MV-4-11 (cell line): ENCODE measurements at places on chromosomes 7 and 10.

DNA sequence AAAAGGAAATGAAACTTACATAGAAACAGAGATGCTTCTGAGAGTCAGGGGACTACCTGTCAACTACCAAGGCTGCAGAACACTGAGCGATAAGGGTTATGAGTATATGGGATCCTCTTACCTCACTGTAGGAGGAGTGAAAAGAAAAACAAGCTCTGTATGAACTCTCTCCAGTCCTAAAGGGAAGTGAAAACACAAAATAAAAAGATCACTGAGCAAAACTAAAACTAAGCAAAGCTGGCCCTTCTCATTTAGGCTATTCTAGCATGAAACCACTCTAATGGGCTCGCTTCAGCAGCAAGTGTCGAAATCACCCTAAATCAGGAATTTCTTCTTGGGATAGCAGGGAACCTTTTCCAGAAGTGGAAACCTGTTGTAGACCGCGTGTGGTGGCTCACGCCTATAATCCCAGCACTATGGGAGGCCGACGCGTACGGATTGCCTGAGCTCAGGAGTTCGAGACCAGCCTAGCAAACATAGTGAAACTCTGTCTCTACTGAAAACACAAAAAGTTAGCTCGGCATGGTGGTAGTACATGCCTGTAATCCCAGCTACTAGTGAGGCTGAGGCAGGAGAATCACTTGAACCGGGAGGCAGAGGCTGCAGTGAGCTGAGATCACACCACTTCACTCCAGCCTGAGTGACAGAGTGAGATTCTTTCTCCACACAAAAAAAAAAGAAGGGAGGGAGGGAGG is 27.0 kb downstream of the DCLRE1C start:
- peak; percentile 75 for DNase-seq

DNA sequence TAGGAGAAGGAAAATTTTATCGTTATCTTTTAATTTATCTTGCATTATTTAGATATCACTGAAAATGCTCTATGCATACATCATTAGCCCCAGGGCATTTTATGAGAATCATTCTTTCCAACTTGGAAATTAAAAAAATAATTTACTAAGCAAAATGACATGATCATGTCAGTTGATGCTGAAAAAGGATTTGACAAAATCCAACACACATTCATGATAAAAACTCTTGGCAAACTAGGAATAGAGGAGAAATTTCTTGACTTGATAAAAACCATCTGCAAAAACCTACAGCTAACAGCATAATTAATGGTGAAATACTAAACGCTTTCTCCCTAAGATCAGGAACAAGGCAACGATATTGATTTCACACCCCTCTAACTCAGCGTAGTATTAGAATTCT is 40.2 kb upstream of the RSU1 start:
- DNase-seq: no peak

- no peak for DNase-seq
Observed at GRCh38 chr7:28885771-28886170, 72.4 kb downstream of the TRIL start.

GRCh38 chr10:76138286-76138685 is 706.9 kb downstream of the LRMDA start:
- no peak for DNase-seq

GRCh38 chr10:289581-289980 is 154.3 kb downstream of the ZMYND11 start:
- no peak for DNase-seq

GRCh38 chr7:7352845-7353244 is 170.5 kb downstream of the C1GALT1 start:
- no peak for DNase-seq

DNA sequence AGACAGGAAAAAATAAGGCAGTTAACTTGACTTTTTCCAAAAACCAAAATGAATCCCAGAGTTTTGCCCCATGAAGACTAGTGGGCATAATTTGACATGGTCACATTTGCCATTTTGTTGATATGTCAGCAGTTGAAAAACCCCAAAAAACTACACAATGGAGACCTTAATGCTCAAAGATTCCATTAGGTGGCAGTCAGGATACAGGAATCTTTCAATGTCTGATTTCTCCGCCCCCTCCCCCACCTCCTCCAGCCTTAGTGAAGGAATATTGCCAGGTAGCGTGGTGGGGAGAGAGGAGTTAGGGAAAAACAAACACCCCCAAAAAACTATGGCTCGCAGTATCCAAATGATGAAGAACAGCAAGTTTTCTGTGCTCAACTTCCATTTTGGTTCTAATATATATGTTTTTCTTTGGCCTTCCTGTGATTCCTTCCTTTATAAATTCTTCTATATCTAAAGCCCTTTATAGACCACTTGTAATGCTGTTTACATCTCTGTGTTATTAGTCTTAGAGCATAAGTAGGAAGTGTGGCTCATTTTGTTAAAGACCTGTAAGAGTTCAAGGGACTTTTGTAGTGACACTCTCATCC is 6.7 kb upstream of the SMNDC1 start:
- peak; percentile 36 for DNase-seq

GRCh38 chr10:100470367-100470766 is 7.6 kb downstream of the WNT8B start:
- DNase-seq: no peak

DNA sequence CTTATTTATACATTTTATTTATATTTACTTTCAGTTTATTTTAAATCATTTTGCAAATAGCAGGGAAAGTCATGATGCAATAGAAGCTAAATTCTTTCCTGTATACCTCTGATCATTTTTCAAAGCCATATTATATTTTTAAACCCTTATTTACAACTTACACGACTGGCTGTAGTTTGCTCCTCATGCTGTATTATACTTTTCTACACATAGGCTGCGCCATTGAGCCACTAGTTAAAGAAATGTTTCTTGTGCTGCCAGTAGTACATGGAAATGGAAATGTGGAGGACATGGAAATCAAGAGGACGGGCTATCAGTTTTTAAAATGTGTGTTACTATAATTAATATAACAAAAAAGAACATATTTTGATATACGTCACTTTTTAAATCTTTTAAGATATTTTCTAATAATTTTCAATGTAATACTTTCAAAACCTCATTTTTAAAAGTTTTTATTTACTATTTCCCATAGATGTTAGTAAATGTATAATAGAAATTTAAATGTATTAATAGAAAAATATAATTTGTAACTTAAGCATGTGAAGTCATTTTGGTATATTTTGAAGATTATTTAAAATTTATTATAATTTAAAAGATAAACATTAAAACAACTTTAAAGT is 118.5 kb downstream of the VTI1A start:
- peak; percentile 57 for DNase-seq

DNA sequence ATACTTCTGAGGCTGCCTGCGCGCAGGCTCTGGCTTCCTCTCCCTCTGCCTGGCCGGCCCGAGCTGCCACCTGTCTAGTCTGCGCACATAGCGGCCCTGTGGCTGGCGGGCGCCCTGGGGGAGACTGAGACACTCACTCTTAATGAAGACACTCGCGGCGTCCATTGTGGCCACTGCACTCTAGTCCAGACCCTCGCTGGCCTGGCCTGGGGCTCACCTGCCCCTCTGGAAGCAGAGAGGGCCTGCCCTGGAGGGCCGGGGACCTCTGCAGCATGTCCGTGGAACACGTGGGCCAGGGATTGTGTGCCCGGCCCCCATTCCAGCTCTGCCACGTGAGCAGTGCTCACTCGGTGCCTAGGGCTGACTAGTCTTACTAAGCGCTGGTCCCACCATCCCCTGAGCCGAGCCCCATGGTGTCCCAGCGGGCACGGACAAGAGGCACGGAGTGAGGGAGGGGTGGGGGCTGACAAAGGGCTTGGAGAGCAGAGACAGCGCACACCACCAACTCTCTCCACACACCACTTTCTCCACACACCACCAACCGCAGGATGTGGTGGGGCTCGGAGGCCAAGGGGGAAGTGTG is 149.3 kb downstream of the ELFN1 start:
- DNase-seq: peak; percentile 81

DNA sequence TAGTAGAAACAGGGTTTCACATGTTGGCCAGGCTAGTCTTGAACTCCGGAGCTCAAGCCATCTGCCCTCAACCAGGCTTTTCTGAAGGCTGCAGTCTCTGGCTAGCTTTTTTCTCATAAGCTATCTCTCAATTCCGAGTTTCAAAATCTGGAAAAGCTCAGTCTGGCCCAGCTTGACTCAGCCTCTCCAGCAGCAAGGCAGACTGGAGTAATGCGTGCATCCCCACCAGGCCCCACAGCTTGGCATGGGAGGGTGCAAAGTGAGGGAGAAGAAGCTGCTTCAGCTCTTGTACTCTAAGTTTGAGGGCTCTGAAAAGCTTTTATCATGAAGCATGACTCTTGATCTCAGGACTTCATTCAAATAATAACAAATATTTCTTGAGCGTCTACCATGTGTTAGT is 4.8 kb downstream of the DHTKD1 start:
- DNase-seq: no peak

- DNase-seq: no peak
Observed at GRCh38 chr10:84341538-84341856, 13.1 kb downstream of the CCSER2 start.

- peak; percentile 57 for DNase-seq
Observed at GRCh38 chr7:18290223-18290622, 205.3 kb upstream of the HDAC9 start.

- DNase-seq: no peak
Observed at GRCh38 chr10:93178226-93178625, 104.5 kb downstream of the CYP26A1 start.

DNA sequence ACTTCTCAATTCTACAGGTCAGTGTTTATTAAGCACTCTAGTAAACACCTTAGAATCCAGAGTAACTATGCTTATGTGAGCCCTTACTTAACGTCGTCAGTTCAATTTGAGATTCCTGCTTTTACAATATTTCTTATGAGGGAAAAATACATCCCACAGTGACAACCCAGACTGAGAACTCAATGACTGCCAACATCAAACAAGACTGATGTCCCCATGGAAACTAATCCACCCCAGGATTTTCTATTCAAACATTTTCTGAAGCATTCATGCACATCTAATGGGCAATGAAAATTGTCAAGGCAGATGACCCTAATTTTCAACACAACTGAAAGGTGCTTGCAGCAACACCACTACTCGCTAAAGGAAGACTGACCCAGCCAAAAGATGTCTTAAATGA is 67.0 kb downstream of the ATE1 start:
- no peak for DNase-seq

DNA sequence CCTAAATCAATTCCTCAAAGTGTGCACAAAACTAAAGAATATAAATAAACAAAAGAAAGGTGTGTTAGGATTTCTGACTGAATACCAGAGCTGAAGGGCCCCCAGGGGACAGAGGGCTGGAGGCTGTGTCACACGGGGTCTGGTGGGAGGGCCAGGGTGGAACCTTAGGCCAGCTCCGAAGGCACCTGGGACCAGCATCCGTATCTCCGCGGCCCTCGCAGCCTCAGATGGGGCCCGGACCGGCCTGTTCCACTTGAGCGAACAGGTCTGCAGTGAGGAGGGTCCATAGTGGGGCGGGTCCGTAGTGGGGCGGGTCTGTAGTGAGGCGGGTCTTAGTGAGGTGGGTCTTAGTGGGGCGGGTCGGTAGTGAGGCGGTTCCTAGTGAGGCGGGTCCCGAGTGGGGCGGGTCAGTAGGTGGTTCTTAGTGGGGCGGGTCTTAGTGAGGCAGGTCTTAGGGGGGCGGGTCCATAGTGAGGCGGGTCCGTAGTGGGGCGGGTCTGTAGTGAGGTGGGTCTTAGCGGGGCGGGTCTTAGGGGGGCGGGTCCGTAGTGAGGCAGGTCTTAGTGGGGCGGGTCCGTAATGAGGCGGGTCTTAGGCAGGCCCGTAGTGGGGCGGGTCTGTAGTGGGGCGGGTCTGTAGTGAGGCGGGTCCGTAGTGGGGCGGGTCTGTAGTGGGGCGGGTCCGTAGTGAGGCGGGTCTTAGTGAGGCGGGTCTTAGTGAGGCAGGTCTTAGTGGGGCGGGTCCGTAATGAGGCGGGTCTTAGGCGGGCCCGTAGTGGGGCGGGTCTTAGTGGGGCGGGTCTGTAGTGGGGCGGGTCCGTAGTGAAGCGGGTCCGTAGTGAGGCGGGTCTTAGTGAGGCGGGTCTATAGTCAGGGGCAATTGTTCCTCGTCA is 15.1 kb downstream of the GPR146 start:
- DNase-seq: no peak

DNA sequence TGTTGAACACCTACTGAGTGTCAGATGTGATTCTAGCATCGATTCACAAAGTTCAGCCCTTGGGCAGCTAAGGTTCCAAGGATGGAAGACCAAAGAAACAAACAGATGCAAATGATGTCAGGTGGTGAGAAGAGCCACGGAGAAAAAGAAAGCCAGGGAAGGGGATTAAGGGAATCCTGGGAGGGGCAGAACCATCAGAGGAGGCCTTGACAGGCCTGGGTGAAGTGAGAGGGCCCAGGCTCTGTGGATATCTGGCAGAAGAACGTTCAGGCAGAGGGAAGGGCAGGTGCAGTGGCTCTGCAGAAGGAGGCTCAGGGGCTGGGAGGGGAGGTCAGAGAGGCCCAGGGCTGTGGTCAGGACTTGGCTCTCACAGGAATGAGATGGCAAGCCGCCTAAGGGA is 90.4 kb downstream of the C10orf105 start:
- no peak for DNase-seq

DNA sequence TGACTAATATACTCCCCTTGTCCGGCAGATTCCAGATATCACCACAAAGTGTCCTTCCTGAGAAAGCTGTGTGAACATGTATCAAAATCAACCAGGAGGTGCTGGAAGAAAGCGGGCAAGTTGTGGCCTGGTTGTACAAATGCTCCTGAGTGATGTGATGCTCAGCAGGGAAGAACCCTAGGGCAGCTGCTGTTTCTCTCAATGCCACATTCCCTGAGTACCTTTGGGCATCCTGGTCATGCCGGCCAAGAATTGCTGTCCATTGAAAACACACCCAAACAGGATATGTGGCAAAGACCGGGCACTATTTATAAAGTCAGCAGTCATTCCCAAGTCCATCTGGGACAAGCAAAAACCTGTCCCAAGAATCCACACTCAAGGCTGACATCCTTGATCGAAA is 7.8 kb upstream of the ADCY1 start:
- DNase-seq: no peak

DNA sequence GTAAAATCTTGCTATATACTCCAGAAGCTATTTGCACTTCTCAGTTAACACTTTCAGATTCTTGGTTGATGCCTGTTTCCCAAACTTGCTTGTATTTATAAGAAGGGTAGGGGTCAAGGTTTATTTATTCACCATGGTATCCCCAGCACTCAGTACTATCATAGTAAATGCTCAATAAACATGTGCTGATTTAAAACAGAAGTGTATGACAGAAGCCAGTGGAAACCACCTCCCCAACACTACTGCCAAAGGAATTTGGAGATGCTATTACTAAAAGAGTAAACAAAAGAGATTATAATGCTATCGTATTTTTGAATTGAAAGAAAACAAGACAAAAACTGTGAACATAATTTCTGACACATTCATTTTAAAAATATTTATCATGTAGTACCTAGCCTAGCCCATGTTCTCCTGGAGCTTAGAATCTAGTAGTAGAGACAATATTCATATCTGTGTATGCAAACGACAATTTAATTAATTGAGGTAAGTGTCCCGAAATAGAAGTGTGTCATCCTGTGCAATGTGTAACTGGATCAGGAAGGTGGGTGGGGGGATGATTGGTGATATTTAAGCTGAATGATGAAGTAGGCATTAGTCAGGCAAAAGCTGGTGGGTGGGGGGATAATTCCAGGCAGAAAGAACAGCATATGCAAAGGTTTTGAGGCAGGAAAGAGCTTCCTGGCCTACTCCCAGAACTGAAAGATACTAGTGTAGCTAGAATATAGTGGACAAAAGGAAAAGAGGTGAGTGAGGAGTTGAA is 77.5 kb downstream of the HGF start:
- DNase-seq: no peak

GRCh38 chr7:140592964-140593671 is 47.5 kb downstream of the DENND2A start:
- DNase-seq: no peak

GRCh38 chr7:27910326-27910725 is 170.4 kb downstream of the TAX1BP1 start:
- DNase-seq: no peak
